ENCODE measurements at places on chromosomes 6 and 20.

GRCh38 chr6:142531727-142532126, 229.9 kb downstream of the ADGRG6 start:
- DNase-seq, result no peak

DNA sequence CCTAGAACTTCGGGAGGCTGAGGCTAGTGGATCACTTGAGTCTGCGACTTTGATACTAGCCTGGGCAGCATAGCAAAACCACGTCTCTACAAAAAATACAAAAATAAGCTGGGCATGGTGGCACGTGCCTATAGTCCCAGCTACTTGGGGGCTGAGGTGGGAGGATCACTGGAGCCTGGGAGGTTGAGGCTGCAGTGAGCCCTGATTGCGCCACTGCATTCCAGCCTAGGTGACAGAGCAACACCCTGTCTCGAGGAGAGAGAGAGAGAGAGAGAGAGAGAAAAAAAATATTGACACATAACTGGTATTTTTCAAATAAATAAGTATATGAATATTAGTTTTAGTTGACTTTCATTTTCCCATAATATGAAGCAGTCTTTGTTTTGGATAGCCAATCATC, 222.2 kb downstream of the BTBD9 start:
- no peak for DNase-seq

DNA sequence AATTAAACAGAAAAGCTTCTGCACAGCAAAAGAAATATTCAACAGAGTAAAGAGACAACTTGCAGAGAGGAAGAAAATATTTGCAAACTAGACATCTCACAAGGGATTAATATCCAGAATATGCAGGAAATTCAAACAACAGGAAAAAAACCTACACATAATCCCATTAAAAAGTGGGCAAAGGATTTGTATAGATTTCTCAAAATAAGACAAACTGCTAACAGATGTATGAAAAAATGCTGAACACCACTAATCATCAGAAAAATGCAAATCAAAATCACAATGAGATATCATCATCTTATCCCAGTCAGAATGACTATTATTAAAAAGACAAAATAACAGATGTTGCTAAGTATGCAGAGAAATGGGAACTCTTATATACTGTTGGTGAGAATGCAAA, 129.6 kb downstream of the SYNDIG1 start:
- DNase-seq, result no peak

DNA sequence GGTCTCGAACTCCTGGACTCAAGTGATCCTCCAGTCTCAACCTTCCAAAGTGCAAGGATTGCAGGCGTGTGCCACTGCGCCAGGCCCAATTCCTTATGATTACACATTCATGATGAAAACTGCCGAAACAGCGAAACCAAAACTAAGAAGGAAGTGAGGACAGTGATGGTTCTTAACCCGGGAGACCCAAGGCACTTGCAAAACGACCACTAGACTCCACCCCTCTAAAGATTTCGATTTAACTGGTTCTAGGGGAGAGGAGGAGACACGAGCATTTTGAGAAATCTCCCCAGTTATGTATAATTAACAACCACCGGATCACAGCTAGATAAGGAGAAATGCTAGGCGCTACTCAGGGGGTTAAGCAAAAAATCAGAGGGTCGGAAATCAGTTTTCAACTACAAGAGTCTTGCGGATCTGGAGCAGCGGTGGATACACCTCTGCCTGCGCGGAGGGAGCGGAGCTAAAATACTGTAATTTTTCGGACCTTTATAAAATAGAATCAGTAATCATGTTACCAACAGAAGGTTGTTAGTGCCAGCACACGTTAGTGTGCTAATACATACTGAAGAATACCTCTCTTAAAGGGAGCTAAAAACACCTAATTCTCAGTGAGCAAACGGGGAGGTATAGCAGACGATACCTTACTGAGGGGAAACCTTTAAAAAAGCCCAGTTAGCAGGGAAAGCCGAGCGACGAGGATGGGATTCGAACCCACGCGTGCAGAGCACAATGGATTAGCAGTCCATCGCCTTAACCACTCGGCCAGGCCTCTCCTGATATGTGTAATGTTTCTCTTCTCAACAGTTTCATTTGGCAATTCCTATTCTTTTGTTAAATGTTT, 60.0 kb upstream of the BTN3A2 start:
- DNase-seq, result peak; percentile 96

DNA sequence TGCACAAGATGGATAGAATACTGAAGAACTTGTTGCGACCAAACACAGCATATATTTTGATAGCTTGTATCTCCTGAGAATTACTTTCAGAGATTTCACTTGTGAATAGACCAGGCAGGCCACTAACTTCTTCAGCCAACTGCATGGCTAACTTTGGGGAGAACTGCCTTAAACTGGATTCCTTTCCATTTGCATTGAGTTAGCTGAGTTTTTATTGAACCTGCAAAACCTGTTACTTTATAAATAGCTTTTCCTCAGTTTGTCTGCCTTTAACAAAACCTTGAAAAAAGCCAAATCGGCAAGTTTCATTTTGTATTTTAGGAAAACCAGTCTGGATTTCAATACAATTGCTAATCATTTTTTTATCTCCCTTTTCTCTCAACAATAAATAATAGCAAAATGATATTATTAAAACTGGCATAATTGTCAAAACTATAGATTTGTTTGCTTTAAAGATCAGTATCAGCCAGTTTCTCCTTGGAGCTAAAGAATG, 72.6 kb upstream of the SCGN start:
- DNase-seq, result no peak

DNA sequence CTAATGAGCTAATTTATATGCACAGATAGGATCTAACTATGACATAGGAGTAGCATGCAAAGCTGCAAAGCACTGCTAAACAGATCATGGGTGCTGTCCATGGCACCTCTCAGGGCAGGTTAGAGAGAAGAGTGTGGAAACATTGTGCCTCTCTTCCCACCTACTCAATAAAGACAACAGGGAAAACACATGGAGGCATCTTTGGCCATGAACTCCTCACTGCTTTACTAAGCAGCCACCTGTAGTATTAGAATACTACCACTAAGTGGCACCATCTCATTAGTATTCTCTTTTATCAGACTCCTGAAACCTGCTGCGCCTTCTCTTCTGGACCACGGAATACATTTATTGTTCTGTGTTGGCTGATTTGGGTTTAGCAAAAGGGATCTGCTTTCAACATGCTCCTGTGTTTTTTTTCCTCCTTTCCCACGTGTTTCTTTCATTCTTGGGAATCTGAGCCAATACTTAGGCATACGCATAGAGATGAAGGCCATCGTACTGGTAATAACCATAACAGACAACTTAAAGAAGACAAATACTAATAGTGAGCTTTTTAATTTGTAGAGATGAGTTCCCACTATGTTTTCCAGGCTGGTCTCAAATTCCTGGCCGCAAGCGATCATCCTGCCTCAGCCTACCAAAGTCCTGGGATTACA, 9.4 kb upstream of the HDDC2 start:
- peak; percentile 62 for DNase-seq

DNA sequence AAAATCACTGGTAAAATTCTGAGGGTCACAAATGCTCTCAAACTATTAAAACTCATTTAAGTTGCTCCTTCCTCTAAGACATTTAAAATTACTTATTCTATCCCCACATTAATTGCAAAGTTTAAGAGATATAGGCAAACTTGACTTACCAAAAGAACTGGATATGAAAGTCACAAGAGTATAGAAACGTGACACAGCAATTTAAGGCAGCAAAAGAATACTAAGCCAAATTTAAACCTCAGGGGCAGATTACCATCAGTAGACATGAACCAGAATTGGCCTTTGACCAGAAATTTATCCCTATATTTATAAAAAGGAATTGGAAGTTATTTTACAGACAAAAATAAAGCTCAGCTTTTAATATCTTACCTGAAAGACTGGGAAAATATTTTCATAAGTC, 56.0 kb downstream of the MAP3K7 start:
- DNase-seq, result no peak

DNA sequence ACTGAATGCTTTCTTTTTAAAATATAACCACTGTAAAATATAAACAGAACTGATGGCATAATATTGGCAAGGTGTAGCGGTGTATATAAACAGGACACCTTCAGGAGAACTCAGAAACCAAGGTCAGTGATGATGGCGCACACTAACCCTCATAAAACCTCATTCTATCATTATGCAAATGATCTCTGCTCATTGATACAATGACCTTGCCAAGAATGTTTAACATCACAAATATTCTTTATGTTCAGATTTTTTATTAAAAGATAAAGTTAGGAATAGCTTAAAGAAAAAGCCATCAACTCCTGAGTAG, 48.6 kb upstream of the DST start:
- DNase-seq, result no peak

DNA sequence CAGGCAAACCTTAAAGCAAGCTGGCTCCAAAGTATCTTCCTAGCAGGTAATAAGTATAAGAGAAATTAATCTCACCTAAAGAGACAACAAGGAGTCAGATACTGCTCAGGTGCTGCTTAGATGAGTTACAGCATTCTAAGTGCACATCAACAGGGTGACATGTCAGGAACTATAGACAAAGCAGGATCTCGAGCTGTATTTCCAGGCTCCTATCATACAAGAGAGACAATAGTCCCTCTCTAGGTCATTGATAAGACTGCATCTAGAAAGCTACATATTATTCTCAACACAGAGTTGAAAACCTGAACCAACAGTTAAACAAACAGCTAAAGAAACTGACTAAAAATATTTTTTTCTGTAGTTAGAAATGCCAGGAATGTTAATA, 3.9 kb downstream of the PTPRK start:
- DNase-seq, result no peak

- DNase-seq, result no peak
These were observed 123.2 kb upstream of the VGLL2 start for GRCh38 chr6:117142142-117142541.

GRCh38 chr6:106732376-106732940, 103.1 kb downstream of the QRSL1 start:
- no peak for DNase-seq

DNA sequence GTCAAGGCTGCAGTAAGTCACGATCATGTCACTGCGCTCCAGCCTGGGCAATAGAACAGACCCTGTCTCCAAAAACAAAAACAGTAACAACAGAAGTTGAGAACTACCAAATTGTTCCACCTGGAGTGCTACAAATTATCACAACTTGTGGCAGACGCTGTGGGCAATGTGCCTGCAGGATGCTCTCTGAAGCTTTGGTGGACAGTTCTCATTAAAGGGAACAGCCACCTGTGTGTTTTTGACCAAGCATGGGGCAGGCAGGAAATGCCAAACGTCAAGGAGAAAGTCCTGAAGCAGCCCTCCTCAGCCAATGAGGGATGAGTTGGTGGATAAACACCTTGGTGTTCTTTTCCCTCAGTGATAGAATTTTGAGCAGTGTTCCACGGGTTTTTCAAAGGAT, 15.8 kb downstream of the COX4I2 start:
- no peak for DNase-seq

DNA sequence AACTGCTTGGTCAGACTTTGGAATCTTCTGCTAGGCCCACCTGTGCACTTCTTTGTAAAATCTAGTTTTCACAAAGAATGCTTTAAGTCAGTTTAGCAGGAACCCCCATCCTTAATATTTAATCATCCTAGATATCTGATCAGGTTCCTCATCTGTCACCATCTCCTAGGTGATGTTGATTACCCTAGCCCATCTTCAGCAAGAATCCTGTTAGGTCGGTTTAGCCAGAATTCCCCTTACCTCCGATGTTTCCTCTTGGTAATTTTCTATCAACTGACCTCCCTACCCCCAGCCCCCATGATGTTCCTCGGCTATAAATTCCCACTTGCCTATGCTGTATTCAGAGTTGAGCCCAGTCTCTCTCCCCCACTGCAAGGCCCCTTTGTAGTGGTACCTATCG, 2.7 kb upstream of the ZNF341 start:
- no peak for DNase-seq

GRCh38 chr6:130847001-130847910, 20.1 kb downstream of the SMLR1 start:
- DNase-seq, result no peak

DNA sequence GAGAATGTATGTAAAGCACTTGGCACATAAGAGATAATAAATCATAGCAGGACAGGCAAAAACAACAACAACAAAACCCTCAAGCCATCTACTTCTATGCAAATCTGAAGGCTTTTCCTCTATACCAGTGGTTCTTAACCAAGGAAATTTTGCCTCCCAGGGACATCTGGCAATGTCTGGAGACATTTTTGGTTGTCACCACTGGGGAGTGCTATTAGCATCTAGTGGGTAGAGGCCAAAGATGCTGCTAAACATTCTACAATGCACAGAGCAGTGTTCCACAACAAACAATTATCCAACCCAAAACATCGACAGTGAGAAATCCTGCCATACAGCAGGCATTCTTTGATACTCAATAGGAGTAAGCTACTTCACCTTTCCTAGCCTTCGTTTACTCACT, 28.2 kb downstream of the NDRG3 start:
- DNase-seq, result peak; percentile 48
